ENCODE measurements at places on chromosomes 5 and 9.
A peak's percentile ranks its signal among the peaks of the same experiment; 100 is the strongest.

DNA sequence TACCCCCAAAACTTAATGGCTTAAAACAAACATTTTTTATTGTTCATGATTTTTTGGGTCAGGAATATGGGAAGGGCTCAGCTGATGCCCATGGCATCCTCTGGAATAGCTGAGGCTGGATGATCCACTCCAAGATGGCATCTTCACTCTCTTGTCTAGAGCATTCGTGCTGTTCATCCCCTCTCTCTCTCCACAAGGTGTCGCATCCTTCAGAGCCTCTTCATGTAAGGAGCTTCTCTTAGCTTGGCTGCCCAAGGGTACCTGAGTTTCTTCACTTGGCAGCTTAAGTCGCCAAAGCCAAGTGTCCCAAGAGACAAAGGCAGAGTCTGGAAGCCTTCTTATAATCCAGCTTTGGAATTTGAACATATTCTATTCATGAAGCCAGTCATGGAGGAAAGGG lies 294.7 kb downstream of the CHSY3 start:
- no peak for DNase-seq

GRCh38 chr5:95864944-95865504 lies 42.5 kb upstream of the GLRX start:
- no peak for DNase-seq

DNA sequence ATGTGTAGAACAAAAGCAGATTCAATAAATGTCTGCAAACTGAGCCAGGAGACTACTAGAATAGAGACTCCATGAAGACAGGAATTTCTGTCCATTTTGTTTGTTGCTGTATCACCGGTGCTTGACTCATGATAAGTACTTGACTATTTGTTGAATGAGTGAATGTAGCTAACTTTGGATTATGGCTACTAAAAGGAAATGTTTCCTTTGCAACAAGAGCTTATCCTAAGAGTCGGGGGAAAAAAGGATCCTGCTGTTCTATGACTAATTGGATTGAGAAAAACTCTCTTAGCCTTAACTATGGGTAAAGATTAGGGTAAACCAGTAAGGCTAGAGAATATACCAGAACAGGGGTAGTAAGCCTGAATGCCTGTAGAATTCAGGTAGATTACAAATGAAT lies 3.5 kb downstream of the PAIP1 start:
- no peak for DNase-seq

DNA sequence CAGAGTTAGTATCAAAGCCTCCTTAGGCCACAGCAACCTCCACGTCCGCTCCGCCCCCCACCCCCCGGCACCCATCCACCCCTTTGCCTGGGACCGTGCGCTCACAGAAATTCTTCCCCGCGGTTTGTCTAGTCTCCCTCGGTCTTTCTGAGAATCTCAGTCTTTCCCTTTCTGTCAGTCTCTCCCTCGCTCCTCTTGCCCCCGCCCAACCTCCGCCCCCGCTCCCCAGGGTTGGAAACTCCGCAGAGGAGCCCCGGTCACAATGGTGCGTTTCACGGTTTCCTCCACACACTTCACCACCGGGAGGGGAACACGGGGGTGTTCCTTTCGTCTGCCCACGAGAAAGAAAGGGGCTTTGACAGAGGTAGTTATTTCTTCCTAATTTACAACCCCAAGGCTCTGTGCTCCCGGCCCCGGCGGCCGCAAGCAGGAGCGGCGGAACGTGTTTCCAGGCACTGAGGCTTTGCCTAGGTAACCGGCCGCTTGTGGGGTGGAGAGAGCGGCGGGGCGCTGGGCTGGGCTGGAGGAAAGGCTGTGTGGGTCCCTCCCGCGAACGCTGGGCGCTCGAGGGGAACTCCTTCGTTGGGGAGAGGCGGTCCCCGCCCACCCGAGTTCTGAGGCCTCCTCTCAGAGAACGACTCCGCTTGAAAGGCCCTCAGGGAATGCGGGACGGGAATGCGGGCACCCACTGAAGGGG lies 2.1 kb downstream of the NR4A3 start:
- DNase-seq = peak; percentile 40

GRCh38 chr9:75532233-75533050 lies 358.0 kb upstream of the PCSK5 start:
- no peak for DNase-seq

DNA sequence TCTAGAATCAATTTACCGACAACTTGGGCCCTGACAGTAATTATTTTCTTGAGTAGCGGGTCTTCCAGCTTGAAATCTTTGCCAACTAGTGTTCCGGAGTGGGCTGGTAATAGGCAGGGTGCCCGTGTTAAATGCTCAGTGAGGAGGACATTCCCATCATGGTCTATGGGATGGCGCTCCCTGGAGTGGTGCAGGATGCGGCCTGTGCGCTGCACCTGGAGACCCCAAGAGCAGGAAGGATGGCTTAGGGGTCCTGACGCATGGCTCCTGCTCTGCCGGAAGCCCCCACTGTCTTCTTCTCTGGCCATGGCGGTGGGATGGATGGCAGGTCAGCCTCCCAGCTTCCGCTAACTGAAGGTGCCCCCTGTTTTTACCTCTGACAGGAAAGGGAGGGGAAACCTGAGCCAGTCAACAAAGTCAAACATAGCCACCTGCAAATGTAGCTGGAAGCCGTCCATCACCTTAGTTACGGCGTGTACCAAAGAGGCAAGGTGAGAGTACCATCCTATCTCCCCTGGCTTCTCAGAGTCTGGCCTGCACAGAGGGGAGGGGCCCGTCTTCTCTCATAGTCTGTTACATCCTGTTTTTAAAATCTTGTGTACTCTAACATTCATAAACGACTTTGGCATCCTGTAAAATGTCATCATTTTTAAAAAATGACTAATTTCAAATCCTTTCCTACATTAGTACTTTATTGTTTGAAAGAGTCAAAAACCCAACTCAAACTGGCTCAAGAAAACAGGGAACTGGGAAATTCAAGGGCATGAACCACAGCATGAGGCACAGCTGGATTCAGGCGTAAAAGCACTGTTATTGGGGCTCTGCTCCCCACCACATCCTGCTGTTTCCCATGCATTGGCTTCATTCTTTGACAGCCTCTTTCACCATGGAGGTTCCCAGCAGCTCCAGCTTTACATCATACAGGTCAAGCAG lies 28.5 kb upstream of the UNC5A start:
- DNase-seq = no peak

DNA sequence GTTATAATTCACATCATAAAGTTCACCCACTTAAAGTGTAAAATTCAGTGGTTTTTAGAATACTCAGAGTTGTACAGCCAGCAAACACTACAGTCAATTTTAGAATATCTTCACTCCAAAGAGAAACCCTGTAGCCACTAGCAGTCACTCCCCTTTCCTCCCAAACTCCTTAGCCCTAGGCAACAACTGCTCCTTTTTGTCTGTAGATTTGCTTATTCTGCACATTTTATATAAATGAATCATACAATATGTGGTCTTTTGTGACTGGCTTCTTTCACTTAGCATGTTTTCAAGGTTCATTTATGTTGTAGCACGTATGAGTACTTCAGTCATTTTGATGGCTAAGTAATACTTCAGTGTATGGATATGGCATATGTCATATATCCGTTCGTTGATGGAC lies 38.7 kb downstream of the TGFBR1 start:
- no peak for DNase-seq

DNA sequence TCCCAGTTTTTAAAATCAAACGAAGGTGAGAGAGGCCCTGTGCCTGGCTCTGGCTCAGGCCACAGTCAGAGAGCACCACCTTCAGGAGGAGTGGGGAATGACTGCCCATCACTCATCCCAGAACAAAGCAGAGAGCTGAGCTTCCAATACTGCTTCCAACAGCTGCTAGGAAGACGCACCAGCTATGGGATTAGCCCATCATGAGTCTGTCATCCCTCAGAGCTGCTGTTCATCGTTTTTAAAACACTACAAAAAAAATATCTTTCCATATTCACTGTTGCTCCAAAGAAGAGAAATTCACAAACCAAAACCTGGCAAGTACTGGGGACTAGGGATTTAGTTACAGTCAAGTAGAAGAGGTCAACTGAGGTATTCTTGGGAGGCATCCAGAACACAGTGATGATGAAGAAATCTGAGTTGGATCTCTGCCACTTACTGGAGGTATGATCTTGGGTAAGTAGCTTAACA lies 102.4 kb downstream of the CDK5RAP2 start:
- peak; percentile 25 for DNase-seq

DNA sequence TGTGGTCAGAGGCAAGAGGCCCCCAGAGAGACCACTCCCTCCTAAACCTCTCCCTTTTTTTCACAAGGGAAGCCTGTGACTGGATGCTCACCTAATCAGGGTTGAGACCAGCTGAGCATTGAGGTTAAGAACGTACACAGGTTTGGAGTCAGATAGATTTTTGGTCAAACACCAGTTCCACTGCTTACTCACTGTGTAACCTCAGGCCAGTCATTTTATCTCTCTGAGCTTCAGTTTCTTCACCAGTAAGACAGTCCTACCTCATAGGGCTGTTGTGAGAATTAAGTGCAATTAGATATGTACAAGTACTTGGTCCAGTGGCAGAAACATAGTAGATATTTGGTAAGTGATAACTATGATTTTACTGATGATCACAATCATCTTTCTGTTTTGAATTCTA lies 256.8 kb downstream of the CDK5RAP2 start:
- DNase-seq = no peak

- DNase-seq = no peak
Measured at GRCh38 chr9:88681434-88681833, 146.5 kb downstream of the NXNL2 start.

DNA sequence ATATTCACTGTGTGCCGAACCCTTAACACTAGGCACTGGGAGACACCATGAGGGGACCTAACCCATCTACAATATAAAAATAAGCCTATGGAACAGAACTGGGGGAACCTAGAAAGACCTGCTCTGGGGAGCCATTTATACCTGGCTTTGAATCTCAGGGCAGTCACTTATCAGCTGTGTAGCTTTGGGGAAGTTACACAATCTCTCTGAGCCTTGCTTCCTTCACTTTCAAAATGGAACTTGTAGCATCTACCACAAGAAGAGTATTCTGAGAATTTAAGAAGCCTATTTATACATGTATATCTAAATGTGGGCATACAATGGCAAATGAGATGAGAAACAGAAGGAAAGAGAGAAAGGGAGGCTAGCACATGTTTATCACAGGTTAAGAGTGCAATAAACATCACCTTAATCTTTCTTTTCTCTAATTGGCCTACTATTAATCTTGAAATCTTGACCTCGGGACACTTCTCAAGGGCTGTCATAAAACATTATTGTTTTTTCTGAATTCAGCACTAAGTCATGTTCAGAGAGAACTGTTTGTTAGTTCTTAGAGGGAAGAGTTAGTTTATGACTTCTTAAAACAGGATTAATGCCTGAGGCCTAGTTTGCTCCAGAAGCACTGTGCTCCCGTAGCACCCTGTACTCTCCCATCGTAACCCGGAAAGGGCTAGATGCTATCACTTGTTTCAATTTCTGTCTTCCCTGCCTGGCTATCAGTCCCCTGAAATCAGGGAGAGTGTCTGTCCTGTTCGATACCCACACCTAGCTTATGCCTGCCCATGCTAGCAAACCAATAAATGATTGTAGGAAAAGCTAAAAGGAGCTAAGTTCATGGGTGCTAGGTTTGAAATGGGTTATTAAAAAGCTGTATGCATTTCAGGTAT lies 606.4 kb upstream of the CLINT1 start:
- DNase-seq = no peak

- DNase-seq = no peak
Measured at GRCh38 chr9:2725898-2726649, 8.8 kb downstream of the KCNV2 start.

DNA sequence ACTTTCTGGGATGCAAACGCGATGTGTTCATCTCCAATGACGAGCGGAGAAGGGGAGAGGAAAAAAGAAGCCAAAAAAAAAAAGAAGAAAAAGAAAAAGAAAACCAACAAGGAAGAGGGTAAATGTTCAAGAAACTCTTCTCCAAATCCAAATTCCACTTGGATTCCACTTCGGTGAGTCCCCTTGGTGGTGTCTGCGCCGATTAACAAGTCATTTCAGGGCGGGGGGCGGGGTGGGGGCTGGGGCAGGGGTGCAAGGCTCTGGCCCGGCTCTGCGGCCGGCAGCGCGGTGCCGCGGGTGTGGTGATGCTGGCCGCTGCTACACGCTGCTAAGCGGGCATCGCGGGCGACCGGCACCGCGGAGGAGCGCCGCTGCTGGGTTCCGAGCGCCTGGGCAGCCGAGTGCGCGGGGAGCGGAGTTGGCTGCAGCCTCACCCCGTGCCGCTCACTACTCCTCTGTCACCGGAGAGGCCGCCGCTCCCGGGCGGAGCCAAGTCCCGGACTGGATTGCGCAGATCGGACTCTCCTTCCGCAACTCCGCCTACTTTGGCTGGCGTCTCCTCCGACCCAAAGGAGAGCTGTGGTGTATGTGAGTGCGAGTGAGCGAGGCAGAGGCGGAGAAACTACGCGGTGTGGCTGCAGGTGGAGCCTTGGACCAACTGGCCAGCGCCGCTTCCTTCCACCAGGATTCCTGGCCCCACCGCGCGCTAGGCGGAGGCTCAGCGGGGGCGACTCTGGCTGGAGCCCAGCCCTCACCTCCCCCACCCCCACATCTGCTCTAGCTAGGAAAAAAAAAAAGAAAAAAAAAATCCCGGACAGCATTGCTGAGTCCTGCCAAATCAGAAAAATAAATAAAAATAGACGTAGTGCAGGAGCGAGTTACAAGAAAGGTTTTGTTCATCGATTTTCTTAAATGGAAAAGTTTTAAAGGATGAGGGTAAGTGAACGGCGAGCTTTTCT lies at the start of gene SEMA6A:
TSS of gene SEMA6A (minus strand) at position 457 of the 959 bp plus-strand sequence. CDS start 69,879 bp downstream, outside the sequence.
- no peak for DNase-seq

DNA sequence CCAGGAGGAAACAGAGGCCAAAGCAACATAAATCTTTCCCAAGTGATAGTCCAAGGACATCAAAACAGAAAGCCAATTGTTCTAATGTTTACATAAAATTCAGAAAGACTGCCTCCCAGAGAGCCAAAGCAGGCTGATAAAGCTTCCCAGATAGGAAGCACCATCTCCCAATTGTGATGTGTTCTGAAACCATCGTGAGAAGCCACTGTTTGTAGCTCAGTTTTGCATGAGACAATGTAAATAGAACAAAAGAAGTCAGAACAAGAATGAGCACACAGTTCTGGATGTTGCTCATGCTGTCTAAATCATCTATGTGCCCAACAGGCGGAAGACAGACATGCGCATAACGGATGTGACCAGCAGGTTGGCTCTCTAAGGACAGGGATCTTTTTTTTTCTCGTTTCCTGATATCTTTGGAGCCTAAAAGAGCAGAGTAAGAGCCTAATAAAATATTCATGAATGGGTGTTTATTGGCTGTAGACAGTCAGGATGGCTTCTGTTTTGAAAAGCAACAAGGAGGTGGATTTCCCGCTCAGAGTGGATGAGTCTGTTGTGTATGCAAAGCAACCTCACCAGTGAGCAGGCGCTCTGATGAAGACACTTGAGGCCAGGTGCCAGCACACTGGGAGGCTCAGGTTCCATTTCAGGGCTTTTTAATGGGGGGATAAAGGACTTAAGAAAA lies 113.6 kb downstream of the GNA14 start:
- DNase-seq = no peak
